Activated T-helper 1 cell treated with anti-CD3 and anti-CD28 coated beads, Interleukin-2, amount 50 U/mL, for 16 hours (primary cell): ENCODE measurements at places on chromosomes 6 and 20.

GRCh38 chr6:120122401-120122800, 772.8 kb upstream of the MAN1A1 start:
- no peak for DNase-seq

DNA sequence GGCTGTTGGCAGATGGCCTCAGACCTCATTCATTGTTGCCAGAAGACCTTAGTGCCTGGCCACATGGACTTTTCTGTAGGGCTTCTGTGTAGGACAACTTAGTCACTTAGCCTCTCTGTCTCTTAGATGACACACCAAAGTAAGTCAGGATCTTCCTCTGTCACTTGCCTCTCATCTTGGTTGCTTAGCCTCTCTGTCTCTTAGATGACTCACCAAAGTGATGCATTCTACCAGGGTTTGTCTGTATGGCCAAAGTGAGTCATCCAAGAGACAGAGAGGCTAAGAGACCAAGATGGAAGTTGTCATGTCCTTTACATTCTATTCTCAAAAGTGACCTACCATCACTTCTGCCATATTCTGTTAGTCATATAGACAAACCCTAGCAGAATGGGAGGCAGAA, 255.9 kb upstream of the DEFB112 start:
- DNase-seq: no peak

DNA sequence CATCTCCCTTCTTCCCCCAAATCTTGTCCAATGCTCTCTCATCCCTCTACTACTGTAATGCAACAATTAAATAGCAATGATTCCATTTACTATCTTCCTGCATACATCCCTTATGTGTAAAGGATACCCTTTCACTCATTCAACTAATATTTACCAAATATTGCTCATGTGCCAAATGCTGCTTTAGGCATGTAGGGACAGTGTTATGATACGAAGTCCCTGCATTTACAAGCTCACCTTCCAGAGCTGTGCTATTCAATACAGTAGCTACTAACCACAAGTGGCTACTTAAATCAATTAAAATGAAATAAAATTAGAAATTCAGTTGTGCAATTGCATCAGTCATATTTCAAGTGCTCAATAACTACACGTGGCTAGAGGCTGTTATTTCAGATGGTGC, 41.1 kb downstream of the GMDS start:
- no peak for DNase-seq

DNA sequence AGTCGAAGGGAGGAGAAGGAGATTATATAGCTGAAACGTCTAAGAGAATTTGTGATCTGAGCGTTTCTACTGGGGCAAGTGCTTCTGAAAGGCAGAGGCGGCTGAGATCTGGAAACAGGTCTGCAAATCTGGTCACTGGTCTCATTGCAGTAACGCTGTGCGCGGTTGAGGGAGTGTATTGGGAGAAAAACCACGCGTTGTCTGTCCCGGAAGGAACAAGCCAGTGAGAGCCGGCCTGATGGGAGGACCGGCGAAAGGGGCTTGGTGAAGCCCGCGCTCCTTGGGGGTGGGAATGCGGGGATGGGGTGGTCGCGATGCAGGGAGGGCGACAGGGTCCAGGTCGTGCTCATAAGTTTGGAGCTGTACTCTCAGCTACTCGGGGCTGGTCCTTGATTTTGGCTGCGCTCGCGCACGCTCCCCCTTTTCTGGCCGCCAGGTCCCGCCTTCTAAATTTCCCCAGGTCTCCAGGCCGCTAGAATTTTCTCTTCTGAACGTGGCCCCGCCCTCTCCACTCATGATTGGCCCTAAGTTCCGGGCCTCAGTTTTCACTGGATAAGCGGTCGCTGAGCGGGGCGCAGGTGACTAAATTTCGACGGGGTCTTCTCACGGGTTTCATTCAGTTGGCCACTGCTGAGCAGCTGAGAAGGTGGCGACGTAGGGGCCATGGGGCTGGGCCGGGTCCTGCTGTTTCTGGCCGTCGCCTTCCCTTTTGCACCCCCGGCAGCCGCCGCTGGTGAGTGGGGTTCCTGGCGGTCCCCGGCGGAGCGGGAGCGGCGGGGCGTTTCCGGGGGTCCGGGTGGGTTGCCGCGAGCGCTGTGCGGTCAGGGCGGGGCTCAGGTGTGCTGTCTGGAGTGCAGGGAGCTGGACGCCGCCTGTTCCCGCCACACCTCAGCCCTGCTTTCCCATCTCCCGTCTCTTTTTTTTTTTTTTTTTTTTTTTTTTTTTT, at the start of gene MICB:
MICB (plus strand) TSS at position 615 of the 946 bp plus-strand sequence; CDS start at position 664, 49 bp downstream.
- peak; percentile 75 for DNase-seq
